ENCODE measurements at places on chromosomes 16 and 17. TPM values are rescaled to one million over a fixed set of nuclear protein-coding genes. Genes with fewer than 3 reads are reported as not detected.

The TNFRSF17 gene
- total RNA-seq: not detected

The TPSG1 gene
- total RNA-seq: not detected

The CLEC18C gene
- 4.3 TPM for total RNA-seq

GRCh38 chr17:10875984-10876555 is 38.2 kb upstream of the PIRT start:
- peak; percentile 13 for DNase-seq

- DNase-seq: no peak
Measured at GRCh38 chr16:88888461-88889387, 22.3 kb upstream of the PABPN1L start.

GRCh38 chr17:6456914-6457687 is 12.8 kb downstream of the PIMREG start:
- DNase-seq: peak; percentile 78
